ENCODE measurements at places on chromosomes 16 and 17.

GRCh38 chr16:12081048-12081404 lies 104.5 kb downstream of the SNX29 start:
- DNase-seq, result peak; percentile 47

DNA sequence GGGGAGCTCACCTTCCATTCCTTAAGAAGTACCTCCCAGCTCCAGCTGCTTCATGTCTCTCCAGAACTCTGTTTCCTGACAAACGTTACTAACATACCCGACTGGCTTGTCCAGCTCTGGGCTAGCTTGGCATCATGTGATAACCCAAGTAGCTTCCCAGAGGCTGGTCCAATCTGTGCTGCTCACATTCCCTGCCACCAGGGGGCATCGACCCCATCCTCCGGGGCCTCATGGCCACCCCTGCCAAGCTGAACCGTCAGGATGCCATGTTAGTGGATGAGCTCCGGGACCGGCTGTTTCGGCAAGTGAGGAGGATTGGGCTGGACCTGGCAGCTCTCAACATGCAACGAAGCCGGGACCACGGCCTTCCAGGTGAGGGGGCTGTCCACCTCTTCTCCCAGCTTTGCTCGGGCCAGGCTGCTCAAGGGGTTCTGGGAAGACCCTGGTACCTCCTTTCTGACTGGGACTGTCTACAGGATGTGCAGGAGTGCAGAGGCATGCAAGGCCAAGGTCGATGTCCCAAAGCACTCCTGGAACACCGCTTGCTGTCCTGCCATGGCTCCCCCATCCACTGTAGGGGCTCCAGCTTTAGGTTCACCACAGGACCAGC lies 7.6 kb downstream of the EPX start:
- peak; percentile 65 for DNase-seq

DNA sequence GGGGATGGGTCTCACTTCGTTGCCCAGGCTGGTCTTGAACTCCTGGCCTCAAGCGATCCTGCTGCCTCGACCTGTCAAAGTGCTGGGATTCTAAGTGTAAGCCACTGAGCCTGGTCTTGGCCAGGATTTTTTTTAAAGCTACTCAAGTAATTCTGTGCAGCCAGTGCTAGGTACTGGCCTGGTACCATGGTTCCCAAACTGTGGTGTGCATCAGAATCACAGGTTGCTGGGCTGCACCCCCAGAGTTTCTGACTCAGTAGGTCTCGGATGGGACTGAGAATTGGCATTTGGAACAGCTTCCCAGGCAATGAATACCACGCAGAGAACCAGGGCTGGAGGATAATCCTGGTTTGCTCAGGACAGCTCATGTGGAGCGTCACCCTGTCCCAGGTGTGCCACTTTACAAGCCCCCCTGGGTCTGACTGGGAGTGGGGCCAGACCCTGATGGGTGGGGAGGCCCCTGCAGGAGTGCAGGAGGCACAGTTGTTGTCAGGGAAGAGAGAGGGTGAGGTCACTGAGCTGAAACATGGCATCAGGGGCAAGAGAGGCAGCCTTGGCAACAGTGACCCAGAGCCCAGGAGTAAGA lies 10.7 kb upstream of the MRPS23 start:
- no peak for DNase-seq

- DNase-seq, result no peak
Observed at GRCh38 chr17:76918811-76919210, 50.6 kb downstream of the MGAT5B start.

DNA sequence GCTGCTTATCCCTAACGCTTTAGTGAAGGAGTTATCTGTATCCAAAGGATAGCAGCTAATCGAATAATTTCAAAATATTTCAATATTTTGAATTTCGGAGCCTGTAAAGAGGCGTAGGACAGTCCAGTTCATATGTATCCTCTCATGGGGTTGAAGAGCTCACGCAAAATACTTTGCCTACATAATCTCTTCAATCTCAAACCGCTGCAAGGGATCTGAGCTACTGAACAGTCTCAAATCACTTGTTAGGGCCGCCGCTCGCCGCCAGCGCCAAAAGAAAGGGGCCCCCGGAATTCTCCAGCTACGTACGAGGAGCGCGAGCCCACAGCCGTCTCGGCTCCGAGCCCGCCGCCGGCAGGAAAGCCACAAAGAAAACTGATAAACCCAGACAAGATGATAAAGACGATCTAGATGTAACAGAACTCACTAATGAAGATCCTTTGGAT lies 601 bp upstream of the RFWD3 start:
- DNase-seq, result peak; percentile 47

DNA sequence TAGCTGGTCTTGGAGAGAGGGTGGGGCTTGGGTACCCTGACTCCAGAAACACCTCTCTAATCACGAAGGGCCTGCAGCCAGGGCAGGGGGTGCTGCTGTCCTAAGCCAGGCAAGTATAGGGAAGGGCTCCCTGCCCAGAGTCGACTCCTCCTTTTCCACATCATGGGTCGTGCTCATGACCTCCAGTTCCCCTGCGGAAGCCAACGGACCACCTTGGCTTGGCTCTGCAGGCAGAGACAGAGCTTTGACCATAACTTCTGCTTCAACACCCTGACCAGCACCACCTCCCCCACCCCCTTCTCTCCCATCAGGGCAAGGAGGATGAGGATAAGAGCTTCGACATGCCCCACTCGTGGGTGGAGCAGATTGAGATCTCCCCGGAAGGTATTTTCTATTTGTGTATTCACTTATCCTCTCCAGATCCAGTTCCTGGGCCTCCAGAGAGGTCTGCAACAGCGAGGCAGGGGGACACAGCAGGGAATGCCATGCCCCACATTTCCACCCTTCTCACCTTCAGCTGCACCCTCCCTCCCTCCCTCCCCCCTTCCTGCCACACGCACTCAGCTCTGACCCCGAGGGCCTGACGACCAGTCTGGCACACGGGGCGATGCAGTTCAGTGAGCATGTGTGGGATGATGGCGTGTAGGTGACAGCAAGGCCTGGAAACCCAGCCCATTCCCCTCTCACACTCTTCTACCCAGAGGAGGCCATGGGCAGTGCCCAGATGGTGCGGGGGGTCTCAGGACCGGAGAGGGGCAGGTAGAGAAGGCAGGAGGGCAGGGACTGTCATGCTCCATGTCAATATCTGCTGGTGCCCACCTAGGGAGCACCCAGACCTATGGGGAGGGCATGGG lies 14.0 kb upstream of the KATNB1 start:
- no peak for DNase-seq

DNA sequence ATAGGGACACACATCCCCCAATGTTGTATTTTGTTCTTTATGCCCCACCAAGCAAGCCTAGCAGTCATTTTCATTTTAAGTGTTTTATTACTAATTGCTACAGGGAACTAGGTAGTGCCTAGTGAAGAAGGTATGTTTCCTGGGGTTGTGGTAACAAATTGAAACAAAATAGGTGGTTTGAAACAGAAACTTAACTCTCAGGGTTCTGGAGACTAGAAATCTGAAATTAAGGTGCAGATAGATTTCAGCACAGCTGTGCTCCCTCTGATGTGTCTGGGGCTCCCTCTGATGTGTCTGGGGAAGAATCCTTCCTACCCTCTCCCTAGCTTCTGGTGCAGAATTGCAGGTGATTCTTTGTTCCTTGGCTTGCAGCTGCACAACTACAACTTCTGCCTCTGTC lies 390.1 kb downstream of the ZFHX3 start:
- no peak for DNase-seq

- peak; percentile 48 for DNase-seq
Observed at GRCh38 chr17:77433385-77434135, 292.8 kb downstream of the SEC14L1 start.

DNA sequence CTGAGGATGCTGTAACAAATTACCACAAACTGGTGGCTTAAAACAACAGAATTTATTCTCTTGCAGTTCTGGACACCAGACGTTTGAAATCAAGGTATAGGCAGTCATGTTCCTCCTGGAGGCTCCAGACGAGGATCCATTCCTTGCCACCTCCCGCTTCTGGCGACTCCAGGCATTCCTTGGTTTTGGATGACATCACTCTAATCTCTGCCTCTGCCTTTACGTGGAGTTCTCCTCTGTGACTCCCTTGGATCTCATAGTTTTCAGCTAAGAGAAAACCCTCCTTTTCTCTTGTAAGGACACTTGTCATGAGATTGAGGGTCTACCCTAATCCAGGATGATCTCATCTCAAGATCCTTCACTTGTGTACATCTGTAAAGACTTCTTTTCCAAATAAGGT lies 31.4 kb upstream of the HS3ST3B1 start:
- no peak for DNase-seq

DNA sequence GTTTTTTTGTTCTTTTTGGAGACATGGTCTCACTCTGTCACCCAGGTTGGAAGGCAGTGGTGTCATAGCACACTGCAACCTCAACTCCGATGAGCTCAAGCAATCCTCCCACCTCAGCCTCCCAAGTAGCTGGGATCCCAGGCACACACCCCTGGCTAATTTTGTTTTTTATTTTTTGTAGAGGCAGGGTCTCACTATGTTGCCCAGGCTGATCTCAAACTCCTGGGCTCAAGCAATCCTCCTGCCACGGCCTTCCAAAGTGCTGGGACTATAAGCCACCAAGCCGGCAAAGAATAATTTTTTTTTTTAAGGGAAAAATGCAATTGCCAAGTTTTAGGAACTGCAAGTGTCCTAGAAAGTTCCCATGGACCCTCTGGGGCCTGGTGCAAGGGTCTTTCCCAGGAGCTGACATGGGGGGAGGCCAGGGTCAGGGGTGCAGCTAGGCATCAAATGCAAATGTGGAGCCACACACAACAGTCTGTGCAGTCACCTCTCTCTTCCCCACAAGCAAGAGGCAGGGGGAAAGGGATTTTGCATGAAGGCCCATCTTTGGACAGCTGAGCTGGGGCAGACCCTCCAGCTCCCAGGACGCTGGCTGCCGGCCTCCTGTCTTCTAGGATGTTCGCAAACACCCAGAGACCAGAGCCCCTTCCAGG lies 20.1 kb upstream of the BCAR1 start:
- DNase-seq, result no peak

- no peak for DNase-seq
Observed at GRCh38 chr17:42274812-42275526, 1.2 kb downstream of the STAT5B start.
